ENCODE measurements at places on chromosomes 2 and 18. TPM values are rescaled to one million over a fixed set of nuclear protein-coding genes. Genes with fewer than 3 reads are reported as not detected.

Gene M1AP
- 0.17 TPM for total RNA-seq

GRCh38 chr2:154338352-154338967 lies 360.0 kb upstream of the KCNJ3 start:
- DNase-seq = no peak

DNA sequence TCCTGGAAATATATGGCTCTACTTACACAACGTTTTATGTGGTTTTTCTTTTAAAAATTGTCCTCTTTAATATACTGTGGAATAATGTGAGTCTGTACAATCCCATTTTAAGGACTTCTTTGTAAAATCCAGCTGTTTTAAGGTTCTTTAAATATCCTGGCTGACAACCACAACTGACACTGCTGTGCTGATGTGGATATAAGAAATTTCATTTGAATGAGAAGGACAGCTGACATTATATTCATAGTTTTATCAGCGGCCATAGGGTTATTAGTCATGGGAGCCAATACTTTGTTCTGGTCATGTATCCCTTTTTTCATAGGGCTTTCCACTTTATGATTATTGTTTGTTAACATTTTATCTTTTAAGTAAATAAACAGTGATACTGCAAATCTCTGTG lies 169.5 kb downstream of the CAMKMT start:
- DNase-seq = no peak

- DNase-seq = no peak
Observed at GRCh38 chr2:100397118-100397860, 20.2 kb downstream of the CHST10 start.

DNA sequence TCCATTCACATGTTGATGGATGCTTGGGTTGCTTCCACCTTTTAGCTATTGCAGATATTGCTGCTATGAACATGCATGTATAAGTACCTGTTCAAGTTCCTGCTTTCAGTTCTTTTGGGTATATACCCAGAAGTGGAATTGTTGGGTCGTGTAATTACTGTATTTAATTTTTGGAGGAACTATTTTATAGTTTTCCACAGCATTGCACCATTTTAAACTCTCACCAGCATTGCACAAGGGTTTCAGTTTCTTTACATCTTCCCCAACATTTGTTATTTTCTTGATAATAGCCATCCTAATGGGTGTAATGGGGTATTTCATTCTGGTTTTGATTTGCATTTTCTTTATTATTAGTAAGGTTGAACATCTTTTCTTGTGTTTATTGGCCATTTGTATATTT lies 16.0 kb downstream of the ACTR3 start:
- no peak for DNase-seq

All from esophagus muscularis mucosa (tissue), 4 donors.